ENCODE measurements at places on chromosomes 1 and 21.
A peak's percentile ranks its signal among the peaks of the same experiment; 100 is the strongest.

GRCh38 chr1:162856260-162856659 lies 4.7 kb downstream of the CCDC190 start:
- DNase-seq = no peak

- DNase-seq = no peak
These were observed 147.2 kb downstream of the CHD1L start for GRCh38 chr1:147389532-147390184.

DNA sequence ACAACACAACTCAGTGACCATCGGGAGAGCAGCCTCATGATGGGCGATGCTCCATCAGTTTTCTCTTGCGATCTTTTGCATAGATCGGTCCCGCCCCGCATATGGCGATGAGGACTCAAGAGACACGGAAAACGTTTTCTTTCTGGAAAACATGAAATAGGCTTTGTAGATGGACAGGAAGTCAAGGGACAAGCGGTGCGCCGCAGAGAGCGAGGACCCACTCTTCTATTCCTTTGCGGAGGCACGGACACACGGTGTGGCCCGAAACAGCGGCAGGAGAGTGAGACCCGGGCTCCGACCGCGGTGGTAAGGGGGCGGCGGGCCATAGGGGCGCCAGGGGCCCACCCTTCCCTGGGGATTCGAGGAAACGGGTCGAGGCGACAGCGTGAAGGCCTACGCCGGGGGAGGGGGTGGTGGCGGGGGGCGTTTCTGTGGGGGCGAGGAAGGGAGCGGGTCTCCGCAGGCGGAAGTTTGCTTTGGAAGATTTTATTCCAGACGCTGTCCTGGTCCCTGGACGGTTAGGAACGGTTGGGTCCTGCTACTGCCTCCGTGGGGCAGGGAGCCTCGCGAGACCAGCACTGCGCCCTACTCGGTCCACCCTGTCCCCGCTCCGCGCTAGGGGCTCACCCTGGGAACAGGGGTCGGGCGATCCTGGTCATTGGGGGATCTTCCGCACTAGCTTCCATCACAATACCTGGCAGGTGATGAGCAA lies 796 bp upstream of the TDRKH start:
- DNase-seq = no peak

DNA sequence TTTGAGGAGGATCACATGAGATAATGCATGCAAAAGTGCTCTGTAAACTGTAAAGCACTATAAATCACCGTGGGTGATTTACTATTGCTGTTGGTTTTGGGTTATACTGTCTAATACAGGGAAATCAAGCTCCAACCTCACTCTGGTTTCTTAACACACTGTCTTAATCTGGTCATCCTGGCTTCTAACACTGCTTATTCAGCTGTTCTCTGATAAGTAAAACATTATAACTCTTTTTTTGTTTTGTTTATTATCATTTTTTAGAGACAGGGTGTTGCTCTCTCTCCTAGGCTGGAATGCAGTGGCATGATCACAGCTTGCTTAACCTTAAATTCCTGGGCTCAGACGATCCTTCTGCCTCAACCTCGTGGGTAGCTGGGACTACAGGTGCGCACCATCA lies 21.9 kb upstream of the LSM10 start:
- no peak for DNase-seq

- DNase-seq = no peak
These were observed 287.8 kb downstream of the DUSP10 start for GRCh38 chr1:221454096-221454495.

DNA sequence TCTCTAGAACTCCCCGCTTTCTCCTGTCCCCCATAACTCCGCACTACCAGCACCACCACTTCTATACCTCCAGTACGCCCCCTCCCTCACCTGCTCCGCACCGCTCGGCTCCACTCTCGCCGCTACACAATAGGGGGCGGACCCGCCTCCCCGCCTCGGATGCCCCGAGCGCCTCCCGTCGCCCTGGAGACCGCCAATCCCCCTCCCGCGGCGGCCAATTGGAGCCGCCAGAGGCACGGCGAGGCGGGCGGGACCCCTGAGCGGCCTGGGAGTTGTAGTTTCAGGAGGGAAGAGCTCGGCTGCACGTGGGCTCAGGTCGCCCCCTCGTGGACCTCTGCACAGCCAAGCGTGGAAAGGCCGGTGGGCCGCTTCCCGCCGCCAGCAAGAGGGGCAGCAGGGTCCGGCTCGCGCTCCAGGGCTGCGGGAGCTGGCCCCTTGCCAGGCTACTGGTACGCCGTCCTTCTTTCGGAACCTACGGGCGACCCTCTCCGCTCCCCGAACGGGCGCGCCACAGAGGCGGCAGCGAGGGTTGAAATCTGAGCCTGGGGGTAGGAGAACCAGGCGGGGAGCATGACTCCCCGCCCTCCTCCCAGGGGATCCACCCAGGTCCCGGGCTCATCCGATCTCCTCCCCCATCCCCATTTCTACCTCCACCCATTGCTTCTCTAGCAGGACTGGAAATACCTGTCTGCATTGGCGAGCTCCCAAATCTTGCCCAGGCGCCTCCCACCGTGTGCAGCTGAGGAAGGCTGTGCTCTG lies at the start of gene IGSF9:
Gene IGSF9 (minus strand): TSS at position 131 of the 759 bp plus-strand sequence. CDS start 2,159 bp downstream, outside the sequence.
- DNase-seq = peak; percentile 90

DNA sequence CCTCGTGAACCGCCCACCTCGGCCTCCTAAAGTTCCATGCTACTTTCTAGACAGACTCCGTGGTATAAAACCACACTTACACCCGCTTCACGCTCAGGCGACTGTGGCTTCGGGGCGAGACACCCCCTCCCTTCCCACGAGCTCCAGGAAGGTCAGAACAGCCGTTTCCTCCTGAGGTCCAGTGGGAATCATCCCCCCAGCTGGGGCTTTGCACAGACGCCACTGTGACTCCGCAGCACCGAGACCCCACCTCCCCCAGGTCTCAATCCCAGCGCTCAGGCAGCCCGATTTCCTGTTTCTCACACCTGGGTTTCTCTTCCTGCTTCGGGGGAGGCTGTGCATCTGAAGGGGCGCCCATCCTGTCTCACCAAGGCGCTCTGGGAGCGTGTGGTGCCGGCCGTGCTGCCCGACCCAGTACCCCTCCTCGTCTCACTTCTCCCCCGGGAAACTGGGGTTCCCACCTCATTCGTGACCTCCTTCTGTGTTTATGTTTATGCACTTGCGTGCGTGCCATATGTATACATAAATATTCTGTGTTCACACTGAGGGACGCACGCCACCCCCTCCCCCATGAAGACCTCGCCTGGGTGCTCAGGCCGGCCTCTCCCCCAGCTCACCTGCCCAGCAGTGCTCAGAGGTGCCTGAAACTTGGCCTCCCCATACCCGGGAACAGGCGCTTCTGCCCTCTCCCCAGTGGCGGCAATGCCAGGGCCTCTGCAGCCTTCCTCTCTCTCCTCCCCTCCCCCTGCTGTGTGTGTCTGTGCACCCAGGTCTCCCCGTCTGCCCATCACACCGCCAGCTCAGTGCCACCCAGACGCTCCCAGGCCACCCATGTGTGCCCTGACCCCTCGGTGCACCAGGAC lies 14.6 kb downstream of the SLC35E2B start:
- peak; percentile 31 for DNase-seq

- no peak for DNase-seq
These were observed 27.8 kb downstream of the CBR1 start for GRCh38 chr21:36097427-36098181.

DNA sequence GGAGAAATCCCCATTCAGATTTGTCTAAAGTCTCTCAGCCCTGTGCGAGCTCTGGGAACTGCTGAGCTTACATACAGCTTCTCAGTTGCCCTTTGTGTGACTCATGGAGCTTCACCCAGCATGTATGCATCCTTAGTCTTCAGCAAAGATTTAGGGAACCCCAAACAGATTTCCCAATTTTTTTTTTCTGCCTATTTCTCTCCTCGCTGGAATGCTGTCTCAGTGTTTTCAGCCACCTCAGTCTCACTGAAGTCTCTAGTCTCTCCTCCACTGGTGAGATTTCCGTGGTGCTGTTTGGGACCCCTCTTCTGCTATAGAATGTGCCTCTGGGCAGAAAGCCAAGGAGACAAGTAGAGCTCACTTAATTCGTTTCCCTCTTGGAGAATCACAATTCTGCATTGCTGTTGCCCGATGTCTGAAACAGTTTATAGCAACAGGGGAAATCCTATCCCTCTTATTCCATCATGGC lies 28.1 kb upstream of the TXLNA start:
- DNase-seq = no peak

GRCh38 chr1:169094897-169095569 lies 11.5 kb upstream of the ATP1B1 start:
- no peak for DNase-seq

GRCh38 chr1:245216366-245217115 lies 61.8 kb downstream of the KIF26B start:
- no peak for DNase-seq

GRCh38 chr1:117339866-117340700 lies 27.2 kb upstream of the MAN1A2 start:
- DNase-seq = no peak

- no peak for DNase-seq
These were observed 402.3 kb upstream of the USP24 start for GRCh38 chr1:55617288-55617982.

Data from left ventricle myocardium superior (tissue), 1 donor.